ENCODE measurements at places on chromosomes 2 and 18. TPM values are rescaled to one million over a fixed set of nuclear protein-coding genes. Genes with fewer than 3 reads are reported as not detected.

Gene CPLX4
- total RNA-seq = not detected

Gene MSH2
- 27.4 TPM for total RNA-seq

Gene COL6A3
- 4.3 TPM for total RNA-seq

Gene DCC
- total RNA-seq = not detected

Gene PPM1B
- total RNA-seq = 9.8 TPM

Gene FBXO48
- 0.84 TPM for total RNA-seq

Gene AQP12A
- total RNA-seq = not detected

Gene GKN1
- total RNA-seq = not detected

Gene FLACC1
- total RNA-seq = not detected

Gene LGALSL
- total RNA-seq = 2.1 TPM

Gene LAMA1
- total RNA-seq = 0.25 TPM

Gene RRM2
- total RNA-seq = 173 TPM

Gene PHLPP1
- total RNA-seq = 11.5 TPM

Gene DPYSL5
- not detected for total RNA-seq

Gene ANKRD30BL
- not detected for total RNA-seq

Gene RUFY4
- total RNA-seq = not detected

Gene LIMS2
- 43.8 TPM for total RNA-seq

Gene RESP18
- total RNA-seq = not detected

Gene GPR39
- 0.07 TPM for total RNA-seq

Gene SPATA3
- total RNA-seq = not detected

Gene SFT2D3
- total RNA-seq = 7.8 TPM

Gene CYP27A1
- 7.4 TPM for total RNA-seq

Gene ARHGAP25
- total RNA-seq = 10.7 TPM

Gene TACR1
- not detected for total RNA-seq

Gene NEMP2
- total RNA-seq = 3.1 TPM

Gene LIMS4
- total RNA-seq = 6.3 TPM

Gene PROM2
- under 0.01 TPM for total RNA-seq

Gene CLEC4F
- 0.10 TPM for total RNA-seq

Gene UGT1A10
- not detected for total RNA-seq

Gene CYRIA
- total RNA-seq = 10.2 TPM

Gene NPHP1
- total RNA-seq = 5.7 TPM

Gene CROCC2
- total RNA-seq = not detected

Gene POTEE
- not detected for total RNA-seq

Gene TBC1D8
- 32.7 TPM for total RNA-seq

Gene INHA
- not detected for total RNA-seq

Gene PARD3B
- total RNA-seq = 3.0 TPM

Gene SPDYA
- total RNA-seq = not detected

Gene STK11IP
- 16.8 TPM for total RNA-seq

Gene ADD2
- total RNA-seq = 15.4 TPM

Gene ST8SIA3
- total RNA-seq = not detected

Gene KIDINS220
- 31.3 TPM for total RNA-seq

Gene CAPN14
- total RNA-seq = not detected

Gene FBXO36
- 2.6 TPM for total RNA-seq

Gene SLC5A7
- not detected for total RNA-seq

Gene PGAP1
- total RNA-seq = 2.0 TPM

Gene NT5DC4
- not detected for total RNA-seq

Gene ERICH2
- total RNA-seq = not detected

Gene SLC4A3
- not detected for total RNA-seq

Gene NGEF
- total RNA-seq = 0.53 TPM

Gene L3MBTL4
- 2.9 TPM for total RNA-seq

Gene CAD
- total RNA-seq = 47.2 TPM

Gene CIB4
- total RNA-seq = not detected
